Iris pigment epithelial cell (primary cell): ENCODE measurements at places on chromosomes 7 and 10.
A peak's percentile ranks its signal among the peaks of the same experiment; 100 is the strongest.

DNA sequence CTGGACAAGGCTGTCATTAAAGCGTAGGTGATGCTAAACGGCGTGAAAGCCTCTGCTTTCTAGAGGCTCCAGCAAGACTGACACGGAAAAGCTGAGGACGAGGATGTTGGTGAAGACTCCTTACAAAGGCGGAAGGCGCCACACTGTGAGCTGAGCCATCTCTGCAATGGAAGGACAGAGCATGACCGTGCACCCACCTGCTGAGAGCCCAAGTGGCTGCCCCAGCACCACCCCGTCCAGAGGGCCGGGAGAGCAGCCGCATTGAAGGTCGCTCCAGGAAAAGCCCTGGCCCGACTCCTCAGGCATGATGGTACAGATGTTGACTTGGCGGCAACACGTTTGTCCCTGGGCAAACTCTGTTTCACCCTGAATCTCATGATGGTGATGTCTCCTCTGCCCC lies 492.7 kb downstream of the DNAJB6 start:
- no peak for DNase-seq

DNA sequence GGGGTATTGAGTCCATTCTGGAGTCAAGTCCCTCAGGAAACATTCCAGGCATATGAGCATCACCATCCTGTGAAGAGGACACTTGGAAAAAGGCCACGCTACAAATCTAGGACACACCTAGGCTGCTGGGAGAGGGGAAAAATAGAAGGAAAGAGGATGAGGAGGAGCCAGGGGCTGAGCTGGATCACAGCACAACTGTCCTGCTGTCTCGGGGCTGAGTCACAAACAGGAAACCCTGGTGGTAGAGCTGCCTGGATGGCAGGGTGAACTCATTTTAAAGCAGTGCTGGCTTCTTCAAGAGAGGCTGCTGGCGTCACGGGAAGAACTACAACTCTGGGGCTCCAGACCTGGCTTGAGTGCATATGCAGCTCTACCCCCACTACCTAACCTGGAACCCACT lies 151.5 kb downstream of the RNF216 start:
- peak; percentile 65 for DNase-seq

GRCh38 chr7:99631295-99632109 lies 14.8 kb downstream of the ZSCAN25 start:
- peak; percentile 28 for DNase-seq

- no peak for DNase-seq
These were observed 196.1 kb upstream of the LRGUK start for GRCh38 chr7:133931053-133931452.
